ENCODE measurements at places on chromosomes 1 and 21. TPM values are rescaled to one million over a fixed set of nuclear protein-coding genes. Genes with fewer than 3 reads are reported as not detected.
A peak's percentile ranks its signal among the peaks of the same experiment; 100 is the strongest.

DNA sequence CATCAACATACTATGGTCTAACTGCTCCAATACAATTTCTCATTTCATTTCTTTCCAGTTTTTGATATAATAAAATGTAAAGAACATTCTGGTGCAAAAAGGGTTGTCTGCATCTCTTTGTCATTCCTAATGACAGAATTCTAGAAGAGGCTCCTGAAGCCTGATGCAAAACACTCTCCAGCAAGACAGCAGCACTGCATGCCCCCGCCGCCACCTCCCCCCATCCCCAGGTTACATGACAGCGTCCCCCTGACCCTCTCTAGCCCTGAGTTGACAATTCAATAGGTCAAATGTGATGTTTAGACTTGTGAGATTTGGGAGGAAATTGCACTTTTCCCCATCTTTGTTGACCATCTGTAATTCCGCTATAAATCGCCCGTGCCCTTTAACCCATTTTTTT lies 64.6 kb upstream of the C1orf21 start:
- no peak for DNase-seq

The MXRA8 gene
- total RNA-seq: 143 TPM

GRCh38 chr1:221170171-221170570 lies 290.9 kb downstream of the HLX start:
- DNase-seq: no peak

The SLC22A15 gene
- 3.8 TPM for total RNA-seq

The CSF3R gene
- 4.9 TPM for total RNA-seq

The KRTAP23-1 gene
- not detected for total RNA-seq

DNA sequence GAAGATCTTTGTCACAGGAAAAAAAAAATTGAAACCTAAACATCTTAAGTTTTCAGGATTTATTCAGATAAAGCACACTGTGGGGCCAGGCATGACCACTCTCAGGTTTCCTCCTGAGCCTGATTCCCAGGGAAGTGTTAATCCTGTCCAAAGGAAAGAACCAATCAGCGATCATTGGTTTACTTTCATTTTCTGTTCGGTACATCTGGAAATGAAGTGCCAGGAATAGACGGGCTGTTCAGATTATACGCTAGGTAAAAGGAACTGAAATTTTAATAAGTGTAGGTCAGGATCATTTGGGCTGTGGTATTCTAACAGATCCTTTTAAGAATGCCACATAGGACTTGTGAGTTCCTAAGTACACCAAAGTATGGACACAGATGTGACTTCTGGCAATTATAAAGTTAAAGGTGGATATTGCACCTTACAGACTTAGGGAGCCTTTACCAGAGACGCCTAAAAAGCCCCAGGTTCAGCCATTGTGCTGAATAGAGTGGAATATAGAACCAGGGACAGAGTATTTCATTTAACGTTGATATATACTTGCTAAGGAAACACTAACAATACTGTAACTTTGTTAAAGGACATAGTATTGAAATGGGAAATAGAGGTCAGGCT lies 9.3 kb upstream of the CACYBP start:
- no peak for DNase-seq

- no peak for DNase-seq
These were observed 9.9 kb downstream of the KCNJ15 start for GRCh38 chr21:38266732-38267131.

DNA sequence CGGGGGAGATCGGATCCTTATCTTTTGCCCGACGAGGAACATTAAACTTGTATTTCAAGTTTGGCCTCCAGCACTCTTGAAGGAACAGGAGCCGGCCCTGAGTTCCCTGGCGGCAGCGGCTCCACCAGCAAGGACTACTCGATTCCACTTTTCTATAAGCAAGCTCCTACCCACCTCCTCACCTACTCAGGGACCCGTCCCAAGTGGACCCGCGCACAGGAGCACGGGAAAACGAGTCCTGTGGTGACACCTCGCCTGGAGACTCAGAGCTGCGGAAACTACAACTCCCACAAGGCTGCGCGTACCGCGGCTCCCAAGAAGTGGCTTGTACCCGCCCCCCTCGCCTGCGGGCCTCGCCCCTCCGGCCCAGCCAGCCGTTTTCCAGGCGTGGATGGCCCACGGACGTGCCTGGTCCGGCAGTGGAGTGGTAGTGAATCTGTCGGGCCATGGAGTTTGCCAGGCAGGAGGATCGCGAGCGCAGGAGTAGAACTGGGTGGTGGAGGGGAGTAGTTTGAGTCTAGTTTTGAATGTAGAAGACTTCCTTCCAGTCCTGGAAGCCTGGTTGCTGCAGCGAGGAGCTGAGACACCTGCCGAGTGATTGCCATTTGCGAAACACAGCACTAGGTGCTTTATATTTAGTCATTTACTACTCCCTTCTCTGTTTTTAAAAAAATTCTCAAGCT lies at the start of gene ACP6:
Gene ACP6, minus strand, starts transcription at position 206 of the 683 bp plus-strand sequence. CDS start 476 bp downstream, outside the sequence.
- peak; percentile 94 for DNase-seq

DNA sequence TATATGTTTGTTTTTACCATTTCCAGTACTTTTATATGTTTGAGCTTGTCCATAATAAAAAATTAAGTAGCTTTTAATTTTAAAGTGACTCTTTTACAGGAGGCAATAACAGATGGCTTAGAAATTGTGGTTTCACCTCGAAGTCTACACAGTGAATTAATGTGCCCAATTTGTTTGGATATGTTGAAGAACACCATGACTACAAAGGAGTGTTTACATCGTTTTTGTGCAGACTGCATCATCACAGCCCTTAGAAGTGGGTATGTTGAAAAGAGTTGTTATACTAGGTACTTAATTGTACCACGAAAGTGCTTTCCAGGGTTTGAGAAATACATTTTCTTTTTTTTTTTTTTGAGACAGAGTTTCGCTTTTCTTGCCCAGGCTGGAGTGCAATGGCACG lies 46.1 kb downstream of the RNF2 start:
- DNase-seq: no peak

DNA sequence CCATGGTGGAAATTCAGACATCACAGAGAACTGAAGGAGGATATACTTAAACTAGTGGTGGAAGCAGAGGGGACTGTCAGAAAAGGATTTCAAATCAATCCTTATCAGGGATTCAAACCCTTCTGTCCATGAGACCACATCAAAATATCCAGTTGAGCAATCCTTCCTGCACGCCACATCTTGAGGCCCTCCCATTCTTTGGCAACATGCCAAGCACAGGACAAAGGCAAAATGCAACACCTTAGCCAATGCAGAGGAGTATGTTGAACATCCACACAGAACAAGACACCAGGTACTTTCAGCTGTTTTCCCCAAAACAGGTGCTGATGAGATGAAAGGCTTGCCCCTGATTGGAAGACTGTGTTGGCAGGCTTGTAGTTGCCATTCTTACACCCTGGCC lies 81.8 kb upstream of the PLXNA2 start:
- DNase-seq: no peak

DNA sequence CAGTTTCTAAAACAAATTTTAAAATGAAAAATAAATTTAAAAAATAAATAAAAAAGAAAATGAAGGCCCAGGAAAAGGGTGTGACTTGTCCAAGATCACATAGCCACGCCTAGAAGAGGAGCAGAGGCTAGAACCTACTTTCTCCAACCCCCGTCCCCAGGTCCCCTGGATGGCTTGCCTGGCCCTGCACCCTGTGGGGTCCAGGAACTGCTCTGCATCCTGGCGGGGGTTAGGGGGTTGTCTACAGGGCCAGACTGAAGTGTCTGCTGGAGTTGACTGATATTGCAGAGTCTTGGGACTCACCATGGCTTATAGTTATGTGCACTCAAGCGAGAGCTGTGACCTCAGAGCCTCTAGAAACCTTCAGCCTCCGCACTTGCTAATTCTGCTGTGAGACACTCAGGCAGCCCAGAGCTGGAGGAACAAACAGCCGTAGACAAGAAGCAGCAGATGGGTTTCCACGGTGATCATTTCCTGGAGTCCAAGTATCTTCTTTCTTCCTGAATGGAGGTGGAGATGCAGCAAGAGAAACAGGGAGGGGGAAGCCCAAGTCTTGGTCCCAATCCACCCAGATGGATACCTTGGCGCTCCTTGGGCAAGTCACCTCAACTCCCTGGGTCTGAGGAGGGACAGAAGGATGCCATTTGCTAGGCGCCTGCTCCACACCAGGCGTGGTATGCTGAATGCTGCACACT lies 5.2 kb upstream of the EXTL1 start:
- no peak for DNase-seq

The RASAL2 gene
- 10.5 TPM for total RNA-seq

GRCh38 chr1:12249181-12249580 lies 19.4 kb downstream of the VPS13D start:
- DNase-seq: no peak

GRCh38 chr1:53390736-53391135 lies 62.9 kb upstream of the LRP8 start:
- no peak for DNase-seq

The FRRS1 gene
- total RNA-seq: 8.2 TPM

GRCh38 chr1:227904541-227905335 lies 43.0 kb downstream of the WNT9A start:
- no peak for DNase-seq

DNA sequence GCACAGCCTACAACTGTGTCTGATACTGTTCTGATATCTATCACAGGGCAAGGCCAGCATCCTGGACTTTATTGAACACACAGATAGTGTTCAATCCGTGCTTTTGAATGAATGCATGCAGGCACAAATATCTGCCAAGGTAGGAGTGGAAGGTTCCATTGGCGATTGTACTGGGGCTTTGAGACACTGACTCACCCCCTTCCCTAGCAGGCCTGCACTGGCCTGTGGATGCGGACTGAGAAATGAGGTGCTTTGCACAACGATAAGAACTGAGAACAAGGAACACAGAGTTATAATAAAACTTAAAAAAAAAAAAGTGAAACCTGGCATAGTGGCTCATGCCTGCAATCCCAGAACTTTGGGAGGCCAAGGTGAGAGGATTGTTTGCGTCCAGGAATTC lies 62.4 kb upstream of the NGF start:
- no peak for DNase-seq

- no peak for DNase-seq
These were observed 99.3 kb downstream of the CDC42BPA start for GRCh38 chr1:227218870-227219573.

DNA sequence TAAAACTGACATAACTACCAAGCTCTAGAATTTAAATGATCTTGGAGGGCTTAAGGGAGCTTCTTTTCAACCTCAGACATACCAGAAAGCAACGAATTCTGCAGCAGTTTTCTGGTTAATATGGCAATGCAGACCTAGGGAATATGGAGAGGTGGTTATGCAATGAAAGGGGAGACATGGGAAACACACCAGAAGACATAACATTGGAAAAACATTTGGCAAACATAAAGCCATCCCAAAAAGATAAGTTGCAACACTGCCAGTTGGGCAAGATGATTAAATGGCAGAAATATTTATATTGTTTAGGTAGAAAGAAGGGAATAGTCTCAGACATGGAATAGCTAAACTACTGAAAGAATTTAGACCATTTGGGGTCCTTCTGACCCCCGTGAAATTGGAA lies 104.5 kb downstream of the KCNJ6 start:
- no peak for DNase-seq

GRCh38 chr1:47557066-47557465 lies 119.2 kb downstream of the FOXD2 start:
- DNase-seq: no peak

The OR2L8 gene
- not detected for total RNA-seq

The CDCA8 gene
- total RNA-seq: 0.25 TPM

DNA sequence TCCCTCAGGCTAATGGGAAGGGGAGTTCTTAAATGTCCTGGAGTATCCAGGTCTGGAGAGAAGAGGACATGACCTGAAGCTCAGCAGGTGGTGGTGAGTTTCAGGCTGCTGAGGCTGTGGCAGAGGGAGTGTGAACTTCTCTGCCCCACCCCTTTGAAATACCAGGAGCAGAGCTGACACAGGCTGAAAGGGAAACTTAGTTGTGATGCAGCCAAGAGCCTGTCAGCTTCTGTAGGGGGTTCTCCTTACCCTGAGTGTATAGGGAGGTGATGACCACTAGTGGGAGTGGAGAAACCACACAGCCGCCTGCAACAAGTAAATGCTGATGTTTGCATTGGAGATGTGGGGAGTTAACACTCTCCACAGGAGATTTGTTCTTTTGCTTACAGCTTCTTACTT lies 152.3 kb downstream of the FCRL5 start:
- DNase-seq: no peak

DNA sequence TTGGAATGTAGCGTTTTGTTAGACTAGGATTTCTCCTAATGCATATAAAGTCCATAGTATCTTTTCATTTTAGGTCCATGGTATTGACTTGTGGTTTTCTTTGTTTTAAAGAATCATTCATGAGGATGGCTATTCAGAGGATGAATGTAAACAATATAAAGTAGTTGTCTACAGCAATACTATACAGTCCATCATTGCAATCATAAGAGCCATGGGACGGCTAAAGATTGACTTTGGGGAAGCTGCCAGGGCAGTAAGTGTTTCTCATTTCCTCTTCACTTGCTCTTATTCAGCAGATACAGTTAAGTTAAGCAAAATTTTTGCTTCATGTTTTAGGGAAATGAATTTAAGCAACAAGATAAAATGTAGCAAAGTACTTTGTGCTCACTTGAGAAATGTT lies 25.4 kb downstream of the GNAI3 start:
- no peak for DNase-seq

GRCh38 chr1:44630116-44630515 lies 44.2 kb downstream of the TMEM53 start:
- no peak for DNase-seq

The CD1C gene
- total RNA-seq: not detected

DNA sequence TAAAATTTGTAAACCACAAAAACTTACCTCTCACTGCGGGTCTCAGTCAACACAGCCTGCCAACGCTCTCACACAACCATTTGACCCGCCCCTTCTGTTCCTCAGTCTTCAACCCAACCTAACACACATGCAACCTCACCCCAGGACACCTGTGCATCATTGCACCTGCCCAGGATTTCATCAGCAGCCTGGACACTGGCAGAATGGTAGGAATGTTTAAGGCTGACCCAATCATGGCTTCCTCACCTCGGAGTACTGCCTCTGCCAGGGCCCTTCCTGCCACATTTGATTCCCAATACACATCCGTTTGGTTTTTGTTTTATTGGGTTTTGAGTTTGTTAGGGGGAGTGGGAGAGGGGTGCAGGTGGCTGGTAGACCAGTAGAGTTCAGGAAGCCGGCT lies 40.7 kb downstream of the TOMM20 start:
- DNase-seq: no peak

DNA sequence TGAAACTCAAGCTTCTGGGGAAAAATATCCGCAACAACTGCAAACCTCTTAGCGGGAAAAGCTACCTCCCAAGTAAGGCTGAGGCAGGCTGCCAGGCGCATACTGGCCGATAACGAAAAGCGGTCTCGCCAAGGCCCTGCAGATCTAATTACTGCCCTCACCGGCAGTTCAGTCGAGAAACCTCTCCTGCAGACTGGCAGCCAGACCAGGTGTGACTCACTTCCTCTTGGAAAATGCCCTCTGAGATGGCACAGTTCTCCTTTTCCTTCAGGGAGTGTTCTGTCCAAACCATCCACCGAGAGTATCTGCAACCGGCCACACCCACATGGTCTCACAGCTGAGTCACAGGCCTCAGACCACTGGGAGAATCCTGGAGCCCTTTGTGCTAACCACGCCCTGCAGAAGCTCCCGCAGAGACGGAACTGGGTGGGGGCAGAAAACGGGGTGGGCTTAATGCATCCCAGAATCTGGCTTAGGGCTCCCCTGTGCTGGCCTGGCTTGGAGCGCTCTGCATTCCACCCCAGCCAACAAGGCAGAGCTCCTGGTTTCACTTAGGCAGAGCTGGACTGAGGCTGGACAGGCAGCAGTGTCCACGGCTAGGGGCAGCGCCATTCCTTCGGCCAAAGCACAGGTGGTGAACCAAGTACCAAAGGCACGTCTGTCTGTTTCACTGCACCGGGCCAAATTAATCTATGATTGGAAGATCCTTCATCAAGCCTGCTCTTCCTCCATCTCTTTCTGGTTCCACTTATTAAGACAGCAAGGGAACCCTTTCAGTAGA lies 1.2 kb downstream of the S100A10 start:
- peak; percentile 74 for DNase-seq

- no peak for DNase-seq
These were observed 102.8 kb upstream of the ARTN start for GRCh38 chr1:43830802-43831201.
